Spinal cord (tissue), 10 donors: ENCODE measurements at places on chromosomes 2 and 18. TPM values are rescaled to one million over a fixed set of nuclear protein-coding genes. Genes with fewer than 3 reads are reported as not detected.

The YES1 gene
- 63.3 TPM for total RNA-seq

The M1AP gene
- 0.69 TPM for total RNA-seq

The PLA2R1 gene
- 30.9 TPM for total RNA-seq

The FSIP2 gene
- 4.3 TPM for total RNA-seq

The CTAGE1 gene
- total RNA-seq, result not detected

The ARHGEF4 gene
- 61.6 TPM for total RNA-seq

The FOXI3 gene
- 0.10 TPM for total RNA-seq

The COLEC12 gene
- total RNA-seq, result 282 TPM

The MEIS1 gene
- total RNA-seq, result 50.9 TPM
